Activated CD4-positive, alpha-beta T cell treated with anti-CD3 and anti-CD28 coated beads for 4 hours (primary cell): ENCODE measurements at places on chromosomes 11 and 22.

- no peak for DNase-seq
These were observed 48.9 kb upstream of the MYEOV start for GRCh38 chr11:69245041-69245440.

- no peak for DNase-seq
These were observed 12.3 kb upstream of the P2RY2 start for GRCh38 chr11:73205661-73206343.

- DNase-seq: no peak
These were observed 38.5 kb downstream of the TCF20 start for GRCh38 chr22:42231929-42232328.

DNA sequence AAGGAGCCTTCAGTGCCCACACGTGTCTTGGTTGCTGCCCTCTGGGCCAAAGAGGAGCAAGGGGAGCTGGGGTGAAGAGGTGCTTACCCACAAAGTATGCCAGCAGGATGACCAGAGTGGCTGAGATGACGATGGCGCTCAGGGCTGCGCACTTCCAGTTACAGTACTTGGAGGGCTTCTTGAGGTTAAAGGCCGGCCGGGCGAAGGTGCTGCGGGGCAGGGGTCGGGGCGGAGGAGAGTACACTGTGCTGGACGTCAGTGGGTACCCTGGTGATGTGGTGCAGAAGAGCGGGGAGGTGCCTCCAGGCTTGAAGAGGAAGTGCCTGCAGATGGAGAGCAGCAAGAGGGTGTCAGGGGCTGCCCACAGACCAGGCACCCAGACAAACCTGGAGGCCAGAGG lies 315.0 kb upstream of the NARS2 start:
- DNase-seq: no peak

GRCh38 chr11:120336641-120337354 lies 585 bp downstream of the ARHGEF12 start:
- DNase-seq: no peak

DNA sequence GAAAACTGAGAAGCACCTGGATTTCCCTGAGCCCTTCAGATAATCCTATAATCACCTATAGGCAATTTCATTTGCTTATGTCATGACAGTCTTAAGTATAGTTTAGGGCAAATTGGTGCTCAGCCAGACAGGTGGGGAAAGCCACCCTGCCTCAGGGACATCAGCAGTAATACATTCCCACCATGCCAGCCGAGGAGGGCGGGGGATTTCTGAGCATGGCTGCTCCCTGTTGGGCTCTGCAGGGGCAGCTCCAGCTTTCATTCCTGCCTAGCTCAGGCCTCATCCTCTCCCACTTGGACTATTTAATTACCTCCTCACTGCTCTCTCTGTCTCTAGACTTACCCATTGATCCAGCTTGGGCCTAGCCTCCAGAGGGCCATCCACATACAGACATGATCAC lies 9.0 kb upstream of the DRD2 start:
- DNase-seq: no peak

GRCh38 chr11:119738059-119738439 lies 9.0 kb upstream of the NECTIN1 start:
- no peak for DNase-seq

DNA sequence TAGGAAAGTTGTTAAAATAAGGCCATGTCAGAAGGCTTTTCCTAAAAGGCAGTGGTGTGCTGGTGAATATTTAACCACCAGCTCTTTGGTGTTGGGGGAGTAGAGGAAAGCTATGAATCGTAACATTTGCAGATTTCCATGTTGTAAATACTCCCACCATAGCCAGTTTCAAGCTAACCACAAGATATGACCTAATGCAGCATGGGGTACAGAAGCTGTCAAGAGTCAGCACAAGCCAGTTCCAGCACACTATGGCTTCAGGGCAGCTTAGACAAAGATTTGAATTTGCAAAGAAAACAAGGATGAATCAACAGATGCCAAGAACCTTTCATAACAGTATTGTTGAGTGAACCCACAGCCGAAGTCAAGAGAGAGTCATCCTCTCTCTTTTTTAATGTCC lies 40.0 kb downstream of the COMMD9 start:
- no peak for DNase-seq

GRCh38 chr11:12375720-12376119 lies 1.7 kb upstream of the PARVA start:
- no peak for DNase-seq

DNA sequence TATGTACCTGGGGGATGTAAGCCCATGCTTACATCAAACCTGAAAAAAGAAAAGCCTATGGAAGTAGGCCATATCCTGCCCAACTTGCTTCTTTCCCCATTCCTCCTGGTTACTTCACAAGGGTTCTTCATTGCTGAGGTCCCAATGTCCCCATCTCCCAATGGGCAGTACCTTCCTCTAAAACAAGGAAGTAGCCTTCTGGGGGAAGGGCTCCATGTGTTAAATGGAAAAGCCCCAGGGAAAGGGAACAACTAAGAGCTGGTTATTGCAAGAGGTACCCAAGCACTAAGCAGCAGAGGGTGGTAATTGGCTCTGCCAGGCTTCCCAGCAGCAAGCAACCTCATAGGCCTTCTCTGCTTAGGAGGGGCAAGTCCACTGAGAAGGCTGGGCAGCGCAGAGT lies 11.3 kb downstream of the TMEM216 start:
- no peak for DNase-seq

DNA sequence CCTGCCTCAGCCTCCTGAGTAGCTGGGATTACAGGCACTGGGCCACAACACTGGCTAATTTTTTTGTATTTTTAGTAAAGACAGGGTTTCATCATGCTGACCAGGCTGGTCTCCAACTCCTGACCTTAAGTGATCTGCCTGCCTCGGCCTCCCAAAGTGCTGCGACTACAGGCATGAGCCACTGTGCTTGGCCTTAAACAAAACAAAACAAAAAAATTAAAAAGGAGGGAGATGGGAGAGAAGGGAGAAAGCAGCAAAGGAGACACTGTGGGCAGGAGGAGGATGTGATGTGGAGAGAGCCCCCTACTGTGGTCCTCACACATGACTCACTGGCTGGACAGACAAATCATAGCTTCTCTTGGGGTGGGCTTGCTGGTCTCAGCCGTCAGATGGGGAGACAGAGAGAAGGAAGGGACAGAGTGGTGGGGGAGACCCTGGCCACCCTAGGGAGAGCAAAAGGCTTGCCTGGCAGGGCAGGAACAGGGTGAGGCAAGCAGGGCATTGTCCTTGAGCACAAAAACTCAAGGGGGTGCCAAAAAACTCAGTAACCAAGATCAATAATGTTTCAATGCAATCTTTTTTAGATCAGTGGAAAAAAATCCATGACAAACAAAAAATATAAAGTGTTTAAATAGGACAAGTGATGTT lies 31.6 kb downstream of the TPST2 start:
- DNase-seq: no peak

- no peak for DNase-seq
These were observed 12.7 kb downstream of the TMEM45B start for GRCh38 chr11:129828301-129828836.

DNA sequence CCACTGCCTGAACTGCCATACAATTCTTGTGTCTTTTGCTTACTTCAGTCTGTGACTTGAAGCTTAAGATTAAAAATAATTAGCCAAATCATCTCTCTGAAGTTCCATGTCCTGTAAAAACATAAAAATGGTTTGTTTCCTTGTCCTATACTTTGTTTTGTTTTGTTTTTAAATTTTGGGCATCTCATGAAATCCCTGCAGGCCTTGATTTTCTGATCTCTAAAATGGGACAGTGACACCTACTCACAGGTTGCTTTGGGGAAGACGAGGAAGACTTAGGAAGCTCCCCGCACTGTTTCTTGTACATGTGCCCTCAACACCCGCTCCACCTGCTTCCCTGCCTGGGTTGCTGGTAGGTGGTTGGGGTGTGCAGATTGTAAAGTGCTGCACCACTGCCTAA lies 38.9 kb downstream of the TSPAN18 start:
- no peak for DNase-seq

DNA sequence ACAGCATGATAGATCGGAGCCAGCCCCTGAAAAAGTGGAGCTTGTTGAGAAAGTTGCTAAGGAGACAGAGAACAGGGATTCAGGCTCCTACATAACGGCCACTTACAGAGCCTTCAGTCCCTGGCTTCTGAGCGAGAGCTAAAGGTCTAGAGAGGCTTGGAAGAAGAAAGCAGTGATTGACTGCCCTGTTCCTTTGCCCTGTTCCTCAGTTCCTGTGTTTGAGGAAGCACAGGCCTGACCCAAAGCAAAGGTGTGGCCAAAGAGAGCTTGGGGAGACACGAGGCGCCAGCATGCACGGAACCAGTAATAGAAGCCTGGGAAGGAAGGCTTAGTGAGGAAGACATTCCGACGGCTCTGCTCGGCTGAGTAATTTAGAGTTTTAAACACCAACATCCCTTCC lies 74.1 kb upstream of the CSNK2A3 start:
- no peak for DNase-seq

- no peak for DNase-seq
These were observed 121.5 kb downstream of the RRAS2 start for GRCh38 chr11:14237444-14237961.

DNA sequence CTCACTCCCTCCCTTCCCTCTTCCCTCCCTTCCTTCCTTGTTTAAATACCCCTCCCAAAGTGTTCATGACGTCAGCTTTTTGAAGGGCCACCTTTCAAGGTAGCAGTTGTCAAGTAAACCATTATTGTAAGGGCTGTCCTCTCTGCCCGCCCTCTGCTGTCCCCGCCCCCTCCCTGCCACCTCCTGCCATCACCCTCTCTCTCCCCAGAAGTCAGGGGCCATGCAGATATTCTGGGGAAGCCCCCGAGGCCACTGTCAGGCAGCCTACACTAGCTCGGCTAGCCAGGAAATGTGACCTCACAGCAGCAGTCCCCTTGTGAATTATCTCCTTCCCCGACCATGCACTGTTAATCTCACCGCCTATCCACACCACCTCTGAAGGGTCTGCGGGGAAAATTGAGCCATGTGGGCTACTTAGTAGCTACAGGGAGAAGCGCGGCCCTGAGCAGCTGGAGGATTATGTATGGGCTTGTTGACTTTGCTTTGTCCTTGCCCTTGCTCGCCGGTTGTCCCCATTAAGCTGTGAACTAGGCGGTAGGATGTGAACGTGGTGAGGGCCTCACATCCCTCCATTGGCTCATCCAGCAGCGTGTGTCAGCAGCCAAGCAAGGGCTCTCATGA lies 42.1 kb upstream of the ATXN10 start:
- DNase-seq: no peak

DNA sequence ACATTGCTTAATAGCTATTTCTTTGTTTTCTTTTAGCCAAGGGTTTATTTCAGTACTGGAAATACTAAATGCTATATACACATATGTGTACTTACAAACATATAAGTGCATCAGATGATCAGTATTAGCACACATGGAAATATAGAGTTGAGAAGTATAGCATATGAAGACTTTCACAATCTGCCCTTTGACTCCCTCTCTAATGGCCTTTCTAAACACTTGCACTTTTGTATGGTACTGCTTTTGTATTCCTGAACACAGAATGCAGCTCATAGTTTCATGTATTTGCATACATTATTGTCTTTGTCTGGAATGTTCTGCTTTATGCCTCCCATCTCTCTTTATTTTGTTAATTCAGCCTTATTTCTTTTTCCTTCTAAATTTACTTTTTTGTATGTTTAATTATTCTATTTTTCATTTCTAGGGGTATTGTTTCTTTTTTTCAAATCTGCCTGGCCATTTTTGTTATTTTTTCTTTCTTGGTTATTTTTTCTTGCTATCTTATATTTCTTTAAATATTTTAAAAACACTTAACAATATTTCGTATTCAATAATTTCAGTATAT lies 28.8 kb downstream of the ACER3 start:
- DNase-seq: no peak

DNA sequence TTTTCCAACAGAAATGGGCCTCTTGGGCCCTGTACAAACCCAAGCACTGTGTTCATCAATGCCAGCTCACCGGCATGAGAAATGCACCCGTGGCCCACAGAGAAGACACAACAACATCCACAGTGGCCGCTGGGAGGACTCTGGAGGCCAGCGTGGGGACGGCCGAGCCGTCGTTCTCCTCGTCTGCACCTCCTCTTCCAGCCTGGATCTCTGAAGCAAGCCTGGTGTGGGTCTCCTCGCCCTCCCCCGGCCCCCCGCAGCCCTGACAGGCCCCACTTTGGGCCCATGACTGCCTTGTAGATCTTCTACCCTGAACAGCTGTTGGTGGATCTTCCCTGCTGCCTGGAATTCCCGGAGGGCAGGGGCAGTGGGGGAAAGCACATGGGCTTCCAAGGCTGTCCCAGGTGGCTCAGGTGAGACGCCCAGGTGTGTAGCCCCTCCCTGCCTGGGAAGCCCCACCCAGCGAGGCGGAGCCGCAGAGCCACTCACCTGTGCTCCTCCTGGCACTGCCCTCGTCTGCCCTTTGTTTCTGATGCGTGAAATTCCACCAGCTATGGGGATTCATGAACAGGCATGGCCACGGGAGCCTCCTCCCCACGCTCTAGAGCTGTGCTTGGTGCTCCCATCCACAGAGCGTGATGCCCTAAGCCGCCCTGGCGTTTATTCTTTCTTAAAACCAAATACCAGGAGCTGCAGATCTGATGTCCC lies 225.9 kb downstream of the BRD1 start:
- no peak for DNase-seq

- no peak for DNase-seq
These were observed 5.3 kb downstream of the NLRP6 start for GRCh38 chr11:283405-284104.

GRCh38 chr11:95239871-95240649 lies 9.1 kb upstream of the SESN3 start:
- no peak for DNase-seq

DNA sequence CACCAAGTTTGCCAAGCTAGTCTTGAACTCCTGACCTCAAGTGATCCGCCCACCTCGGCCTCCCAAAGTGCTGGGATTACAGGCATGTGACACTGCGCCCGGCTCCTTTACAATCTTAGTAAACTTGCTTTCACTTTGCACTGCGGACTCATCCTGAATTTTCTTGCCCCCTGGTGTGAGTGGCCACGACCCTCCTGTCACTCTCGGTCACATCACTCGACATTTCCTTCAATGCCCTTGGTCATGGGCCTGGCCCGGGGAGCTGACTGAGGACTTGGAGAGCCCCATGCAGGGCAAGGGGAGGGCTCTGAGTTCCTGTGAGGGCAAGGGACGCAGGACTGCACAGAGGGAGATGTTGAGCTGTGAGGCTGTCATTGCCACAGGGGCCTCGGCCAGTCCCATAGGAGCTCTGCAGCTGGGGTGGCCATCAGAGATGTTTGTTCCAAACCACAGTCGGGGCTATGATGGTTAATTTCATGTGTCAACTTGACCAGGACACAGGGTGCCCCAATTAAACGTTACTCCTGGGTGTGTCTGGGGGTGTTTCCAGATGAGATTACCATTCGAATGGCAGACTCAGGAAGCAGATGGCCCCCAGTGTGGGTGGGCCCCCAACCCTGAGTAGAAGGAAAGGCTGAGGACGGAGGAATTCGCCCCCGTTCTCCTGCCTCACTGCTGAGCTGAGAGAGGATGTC lies 21.2 kb downstream of the A4GALT start:
- no peak for DNase-seq

DNA sequence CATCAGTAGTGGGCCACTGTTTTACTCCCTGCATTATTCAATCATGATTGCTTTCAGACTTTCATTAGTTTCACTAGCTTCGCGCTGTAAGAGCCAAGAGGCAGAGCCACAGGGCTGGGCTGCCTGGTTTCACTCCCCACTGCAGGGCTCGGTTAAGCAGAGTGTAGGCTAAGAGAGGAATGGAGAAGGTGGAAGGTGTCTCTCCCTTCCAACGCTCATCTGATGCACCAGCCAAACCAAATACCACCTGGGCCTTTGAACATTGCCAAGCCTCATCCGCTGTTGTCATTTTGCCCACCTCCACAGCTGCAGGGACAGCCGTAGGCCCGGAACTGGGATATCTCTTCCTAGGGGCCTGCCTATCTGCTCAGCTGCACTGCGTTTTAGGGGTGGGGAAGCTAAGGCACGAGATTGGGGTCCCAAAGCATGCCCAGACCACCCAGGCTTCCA lies 480 bp upstream of the SMARCB1 start:
- no peak for DNase-seq

- no peak for DNase-seq
These were observed 792 bp downstream of the RBMXL2 start for GRCh38 chr11:7089328-7090251.
